ENCODE measurements at places on chromosomes 6 and 20. TPM values are rescaled to one million over a fixed set of nuclear protein-coding genes. Genes with fewer than 3 reads are reported as not detected.

Gene OR2H1
- not detected for polyA plus RNA-seq

Gene CALHM6
- polyA plus RNA-seq: 13.7 TPM

Gene ABRACL
- polyA plus RNA-seq: 17.3 TPM

Gene SLC4A11
- polyA plus RNA-seq: 1.2 TPM

Gene MUC22
- polyA plus RNA-seq: not detected

Gene ADTRP
- polyA plus RNA-seq: 1.3 TPM

Gene LIN28B
- polyA plus RNA-seq: 1.0 TPM

Gene SNX5
- polyA plus RNA-seq: 82.4 TPM

Gene ZNF165
- polyA plus RNA-seq: 6.1 TPM

Gene SSTR4
- not detected for polyA plus RNA-seq

Gene ERVFRD-1
- not detected for polyA plus RNA-seq

Gene HRH3
- polyA plus RNA-seq: not detected

Gene OTOR
- 35.0 TPM for polyA plus RNA-seq

Gene NRN1
- 5.6 TPM for polyA plus RNA-seq

Gene MEP1A
- not detected for polyA plus RNA-seq

Gene BICRAL
- polyA plus RNA-seq: 7.1 TPM

Gene ZC2HC1B
- not detected for polyA plus RNA-seq

Gene ADGRG6
- not detected for polyA plus RNA-seq

Gene ACSS1
- polyA plus RNA-seq: 2.3 TPM

Gene ZNF311
- 0.77 TPM for polyA plus RNA-seq

Gene MYLK2
- polyA plus RNA-seq: not detected

Gene ENPP5
- 295 TPM for polyA plus RNA-seq

Gene CST4
- polyA plus RNA-seq: not detected

Gene TSPO2
- not detected for polyA plus RNA-seq

Gene TBCC
- 10.3 TPM for polyA plus RNA-seq

Gene CNBD2
- 0.91 TPM for polyA plus RNA-seq

Gene MUC21
- polyA plus RNA-seq: not detected

Gene PLEKHG1
- polyA plus RNA-seq: 0.15 TPM

Gene CEP85L
- 13.3 TPM for polyA plus RNA-seq
